ENCODE measurements at places on chromosomes 11 and 22. TPM values are rescaled to one million over a fixed set of nuclear protein-coding genes. Genes with fewer than 3 reads are reported as not detected.

The SOX6 gene
- 58.1 TPM for total RNA-seq

The ROM1 gene
- 1.6 TPM for total RNA-seq

The SCGB1A1 gene
- not detected for total RNA-seq

The P2RY6 gene
- total RNA-seq: 1.5 TPM

The OR8D1 gene
- total RNA-seq: not detected

The ACTN3 gene
- 37.8 TPM for total RNA-seq

The TPBGL gene
- 0.06 TPM for total RNA-seq

The HBB gene
- 1,761 TPM for total RNA-seq

The HIC2 gene
- 9.3 TPM for total RNA-seq

The MMP8 gene
- total RNA-seq: 2.8 TPM

The SCN3B gene
- total RNA-seq: 4.1 TPM

The LRRC74B gene
- total RNA-seq: not detected

The TSPAN32 gene
- total RNA-seq: 7.0 TPM

The TUBA8 gene
- total RNA-seq: 8.2 TPM

The IL17RA gene
- total RNA-seq: 8.7 TPM

The OR4P4 gene
- total RNA-seq: not detected

The BTBD10 gene
- 37.9 TPM for total RNA-seq

The TRPM5 gene
- 1.1 TPM for total RNA-seq

The STK33 gene
- 10.7 TPM for total RNA-seq

The ALDH3B2 gene
- total RNA-seq: 2.1 TPM

The TEX54 gene
- total RNA-seq: not detected

The SCGB1D2 gene
- not detected for total RNA-seq

The BACE1 gene
- total RNA-seq: 27.8 TPM

The CDON gene
- 34.1 TPM for total RNA-seq

The FUT4 gene
- total RNA-seq: 12.4 TPM

The OVCH2 gene
- 5.3 TPM for total RNA-seq

The OR2AG2 gene
- total RNA-seq: 0.18 TPM

The SMIM35 gene
- not detected for total RNA-seq

The VEGFB gene
- total RNA-seq: 50.6 TPM

The F2 gene
- 0.35 TPM for total RNA-seq

The CYP2D6 gene
- total RNA-seq: 2.5 TPM

The ALG8 gene
- 29.9 TPM for total RNA-seq

The GAL3ST3 gene
- 12.8 TPM for total RNA-seq

The OR51I2 gene
- not detected for total RNA-seq

The FGF19 gene
- 0.70 TPM for total RNA-seq

The GRIA4 gene
- total RNA-seq: 4.8 TPM

The PHF21B gene
- 4.6 TPM for total RNA-seq

The FGF4 gene
- total RNA-seq: not detected

The ANO5 gene
- 13.9 TPM for total RNA-seq

The NEAT1 gene
- 148 TPM for total RNA-seq

The BIK gene
- 1.1 TPM for total RNA-seq

The APOC3 gene
- total RNA-seq: 1.2 TPM

The SCGB2A2 gene
- not detected for total RNA-seq

The PUS3 gene
- total RNA-seq: 8.6 TPM

The OR5L1 gene
- not detected for total RNA-seq

The OR4A15 gene
- total RNA-seq: not detected

Data from metanephros (tissue), 2 donors.